Stimulated activated CD4-positive, alpha-beta T cell treated with anti-CD3 and anti-CD28 coated beads, Interleukin-15, amount 100 ng/mL, for 48 hours (primary cell): ENCODE measurements at places on chromosomes 12 and 14.

DNA sequence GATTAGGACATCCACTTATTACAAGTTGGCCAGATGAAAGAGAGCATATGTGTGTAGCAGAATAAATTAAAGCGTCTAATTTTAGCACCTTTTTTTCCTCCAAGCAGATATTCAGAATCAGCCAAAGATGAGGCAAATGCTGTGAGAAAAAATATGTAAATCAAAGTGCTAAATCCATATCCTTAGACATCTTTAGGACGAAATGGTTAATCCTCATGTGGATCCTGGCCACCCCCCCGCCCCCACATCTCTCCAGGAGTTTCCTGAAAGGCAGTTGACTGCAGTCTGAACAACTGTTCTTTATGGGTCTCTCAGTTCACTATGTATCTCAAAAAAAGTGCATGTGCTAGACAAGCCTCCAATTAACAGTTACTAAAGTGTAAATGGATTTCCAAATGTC lies 1768.1 kb upstream of the SEL1L start:
- no peak for DNase-seq

GRCh38 chr12:6326316-6327228 lies 15.3 kb downstream of the TNFRSF1A start:
- DNase-seq: no peak

DNA sequence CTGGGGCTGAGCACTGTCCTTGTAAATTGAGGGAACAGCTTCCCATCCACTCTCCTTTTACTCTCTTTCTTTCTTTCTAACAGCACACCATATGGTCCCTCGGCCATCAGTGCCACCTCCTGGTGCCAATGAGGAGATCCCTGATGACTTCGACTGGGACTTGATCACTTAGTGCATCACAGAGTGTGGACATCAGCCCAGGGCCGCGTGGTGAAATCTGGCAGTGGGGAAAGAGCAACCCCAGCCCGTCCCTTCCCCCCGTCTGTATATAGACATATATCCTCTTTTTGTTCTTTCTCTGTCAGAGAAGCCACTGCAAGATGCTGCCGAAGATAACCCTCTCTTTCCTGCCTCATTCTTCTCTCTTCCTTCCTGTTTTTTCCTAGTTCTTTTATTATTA lies 13.5 kb downstream of the C3AR1 start:
- no peak for DNase-seq

- DNase-seq: no peak
These were observed 13.1 kb upstream of the ATP5F1B start for GRCh38 chr12:56658921-56659320.

DNA sequence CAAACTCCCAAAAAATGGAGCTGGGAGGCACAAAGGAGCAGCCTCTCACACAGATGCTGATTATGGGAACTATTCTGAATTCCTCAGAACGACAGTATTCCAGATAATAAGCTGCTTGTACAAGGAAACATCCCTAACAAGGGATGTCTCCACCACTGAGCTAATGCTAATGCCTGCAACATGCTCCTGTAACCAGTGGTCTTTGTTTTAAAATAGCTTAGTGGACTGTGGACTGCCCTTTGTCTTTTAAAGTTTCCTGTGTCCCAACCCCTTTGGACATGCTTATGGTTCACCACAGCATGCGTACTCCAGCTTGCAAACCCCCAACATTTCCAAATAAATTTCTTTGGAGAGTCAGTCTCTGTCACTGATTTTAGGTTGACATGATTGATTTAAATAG lies 16.4 kb upstream of the PITPNM2 start:
- DNase-seq: no peak

DNA sequence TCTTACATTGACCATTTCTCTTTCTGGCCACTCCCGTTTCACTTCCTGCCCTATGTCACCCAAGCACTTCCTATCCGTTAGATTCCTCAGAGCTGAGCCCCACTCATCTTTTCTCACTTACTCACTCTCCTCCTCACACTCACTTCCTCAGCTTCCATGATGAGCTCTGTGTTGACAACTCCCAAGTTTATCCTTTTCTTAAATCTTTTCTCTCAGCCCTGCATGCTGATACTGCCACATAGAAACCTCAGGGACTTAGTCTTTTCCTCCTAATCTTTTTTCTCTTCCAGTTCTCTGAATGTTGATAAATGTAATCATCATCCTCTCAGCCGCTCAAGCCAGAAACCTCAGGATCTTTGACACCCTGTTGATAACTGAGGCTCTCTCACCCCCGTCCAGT lies 99.6 kb downstream of the ANO6 start:
- DNase-seq: no peak

GRCh38 chr14:31047503-31047902 lies 21.3 kb upstream of the STRN3 start:
- DNase-seq: no peak

DNA sequence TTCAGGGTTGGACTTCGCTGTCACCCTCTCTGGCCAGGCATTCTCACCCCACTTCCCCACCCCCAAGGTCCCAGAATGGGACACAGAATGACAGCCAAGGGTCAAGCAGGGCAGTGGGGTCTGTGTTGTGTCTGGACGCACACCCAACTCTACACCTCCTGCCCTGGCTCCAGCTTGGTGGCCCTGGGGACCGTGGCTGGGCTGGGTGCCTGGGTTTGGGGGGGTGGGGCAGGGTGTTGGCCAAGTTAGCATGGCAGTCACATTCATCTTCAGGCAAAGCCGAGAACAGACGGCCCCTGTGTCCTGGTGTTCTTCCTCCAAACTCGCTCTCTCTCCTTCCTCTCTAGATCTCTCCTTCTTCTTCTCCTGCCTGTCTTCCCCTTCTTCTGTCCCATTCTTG lies 5.6 kb downstream of the LRP1 start:
- no peak for DNase-seq

DNA sequence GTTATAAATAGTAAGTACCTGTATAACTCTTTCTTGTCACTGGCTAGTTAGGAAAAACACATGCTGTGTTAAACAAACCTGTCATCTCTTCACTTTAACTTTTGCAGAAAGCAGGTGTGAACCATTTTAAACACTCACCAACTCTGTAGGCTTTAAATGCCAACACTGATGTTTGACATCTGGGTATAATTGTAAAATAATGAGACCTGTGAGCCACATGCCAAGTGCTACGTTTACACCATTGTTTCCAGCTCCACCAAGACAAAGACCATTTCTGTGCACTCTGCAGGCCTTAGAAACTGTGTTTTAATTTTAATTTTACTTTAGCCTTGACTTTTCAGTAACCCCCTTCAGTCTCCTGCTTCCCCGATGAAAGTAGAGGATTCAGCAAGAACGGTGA lies 11.0 kb downstream of the TPH2 start:
- no peak for DNase-seq

DNA sequence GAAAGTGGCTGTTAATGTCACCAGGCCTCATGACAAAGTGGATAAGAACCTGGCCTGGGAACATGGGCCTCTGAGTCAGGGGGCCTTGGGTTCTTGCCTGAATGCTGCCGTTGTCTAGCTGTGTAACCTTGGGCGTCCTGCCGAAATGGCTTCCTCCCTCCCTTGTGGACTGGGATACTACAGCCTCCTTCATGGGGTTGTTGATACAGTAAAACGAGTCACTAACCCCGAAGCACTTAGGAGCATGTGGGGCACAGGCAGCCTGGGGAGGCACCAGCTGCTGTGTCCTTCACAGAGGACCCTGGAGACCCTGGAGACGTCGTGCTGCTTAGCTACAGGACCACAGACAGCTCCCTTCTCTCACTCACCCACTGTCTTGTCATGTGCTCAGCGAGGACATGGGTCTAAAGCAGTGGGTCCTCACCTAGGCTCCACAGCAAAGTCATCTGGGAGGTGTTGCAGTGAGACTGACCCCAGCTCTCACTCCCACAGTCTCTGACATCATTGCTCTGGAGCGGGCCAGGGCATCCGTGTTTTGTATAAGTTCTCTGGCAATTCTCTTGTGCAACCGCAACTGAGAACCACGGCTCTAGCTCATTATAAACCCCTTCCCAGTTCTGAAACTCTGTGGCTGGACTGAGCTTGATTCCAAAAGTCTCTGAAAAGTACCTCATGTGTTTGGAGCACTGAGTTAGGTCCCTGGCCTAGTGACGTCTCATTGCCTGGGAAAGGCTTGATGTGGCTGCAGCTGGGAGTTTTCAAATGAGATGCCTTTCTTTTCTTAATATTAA lies 42.1 kb downstream of the SERPINA3 start:
- no peak for DNase-seq
